Activated T-cell treated with anti-CD3 and anti-CD28 coated beads, Interleukin-2, amount 50 U/mL, for 72 hours (primary cell): ENCODE measurements at places on chromosomes 1 and 21.

GRCh38 chr1:212368073-212368484, 46.6 kb downstream of the PACC1 start:
- H3K4me1 ChIP-seq, result no peaks in the 10 kb centered on the region
- H3K27ac ChIP-seq, result peak overlapping the region; percentile 8
- peaks cover 4% of the 10 kb centered on the region for H3K36me3 ChIP-seq

DNA sequence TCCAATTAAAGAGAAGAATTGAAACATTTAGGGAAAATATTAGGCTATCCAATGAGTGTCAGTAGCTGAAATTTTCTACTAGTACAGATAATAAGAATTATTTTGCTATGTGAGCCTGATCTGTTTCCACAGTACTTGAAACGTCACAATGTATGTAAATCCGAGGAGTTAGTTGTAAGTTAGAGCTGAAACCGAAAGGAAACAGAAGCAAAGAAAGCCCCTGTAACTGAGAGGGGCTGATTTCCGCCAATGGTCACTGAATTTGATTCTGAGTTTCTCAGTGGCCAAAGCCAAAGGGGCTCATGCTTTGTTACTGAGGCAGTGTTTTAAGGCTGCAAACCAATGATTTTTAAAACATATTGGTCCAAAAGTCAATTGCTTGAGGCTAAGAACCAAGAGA, 168.3 kb upstream of the DUSP10 start:
- peaks cover 17% of the 10 kb centered on the region for H3K4me1 ChIP-seq
- H3K27ac ChIP-seq, result no peak overlapping the region
- DNase-seq, result no peak

- DNase-seq, result no peak
- H3K27me3 ChIP-seq, result peaks cover 28% of the 10 kb centered on the region
- H3K36me3 ChIP-seq, result no peaks in the 10 kb centered on the region
- no peak overlapping the region for H3K4me3 ChIP-seq
- no peak overlapping the region for H3K27ac ChIP-seq
These were observed 7.1 kb upstream of the TNR start for GRCh38 chr1:175750366-175751071.

DNA sequence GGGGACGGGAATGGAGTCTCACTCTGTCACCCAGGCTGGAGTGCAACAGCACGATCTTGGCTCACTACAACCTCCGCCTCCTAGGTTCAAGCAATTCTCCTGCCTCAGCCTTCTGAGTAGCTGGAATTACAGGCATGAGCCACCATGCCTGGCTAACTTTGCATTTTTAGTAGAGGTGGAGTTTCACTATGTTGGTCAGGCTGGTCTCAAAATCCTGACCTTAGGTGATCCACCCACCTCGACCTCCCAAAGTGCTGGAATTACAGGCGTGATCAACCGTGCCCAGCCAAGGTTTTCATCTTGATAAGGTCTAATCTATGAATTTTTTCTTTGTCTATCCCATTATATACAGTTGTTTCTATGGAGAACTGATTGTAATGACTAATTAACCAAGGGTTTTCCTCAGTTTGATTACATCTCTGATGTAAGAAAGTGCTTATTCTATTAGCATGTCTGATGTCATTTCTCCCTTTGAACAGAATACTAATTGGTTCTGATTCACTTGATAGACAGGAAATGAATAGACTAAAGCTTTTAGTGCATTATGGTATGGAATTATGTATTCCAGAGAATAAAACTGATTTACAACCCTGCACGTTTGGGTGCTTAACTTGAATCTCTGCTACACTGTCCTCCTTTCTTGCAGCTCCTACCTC, 11.9 kb downstream of the PACC1 start:
- peaks cover 21% of the 10 kb centered on the region for H3K4me1 ChIP-seq
- H3K27me3 ChIP-seq, result no peaks in the 10 kb centered on the region
- DNase-seq, result no peak
- no peak overlapping the region for H3K4me3 ChIP-seq

- peaks cover 31% of the 10 kb centered on the region for H3K27me3 ChIP-seq
- H3K27ac ChIP-seq, result no peak overlapping the region
- no peak for DNase-seq
- no peaks in the 10 kb centered on the region for H3K36me3 ChIP-seq
- H3K4me1 ChIP-seq, result no peaks in the 10 kb centered on the region
These were observed 8.3 kb downstream of the TNNT2 start for GRCh38 chr1:201369209-201369608.

DNA sequence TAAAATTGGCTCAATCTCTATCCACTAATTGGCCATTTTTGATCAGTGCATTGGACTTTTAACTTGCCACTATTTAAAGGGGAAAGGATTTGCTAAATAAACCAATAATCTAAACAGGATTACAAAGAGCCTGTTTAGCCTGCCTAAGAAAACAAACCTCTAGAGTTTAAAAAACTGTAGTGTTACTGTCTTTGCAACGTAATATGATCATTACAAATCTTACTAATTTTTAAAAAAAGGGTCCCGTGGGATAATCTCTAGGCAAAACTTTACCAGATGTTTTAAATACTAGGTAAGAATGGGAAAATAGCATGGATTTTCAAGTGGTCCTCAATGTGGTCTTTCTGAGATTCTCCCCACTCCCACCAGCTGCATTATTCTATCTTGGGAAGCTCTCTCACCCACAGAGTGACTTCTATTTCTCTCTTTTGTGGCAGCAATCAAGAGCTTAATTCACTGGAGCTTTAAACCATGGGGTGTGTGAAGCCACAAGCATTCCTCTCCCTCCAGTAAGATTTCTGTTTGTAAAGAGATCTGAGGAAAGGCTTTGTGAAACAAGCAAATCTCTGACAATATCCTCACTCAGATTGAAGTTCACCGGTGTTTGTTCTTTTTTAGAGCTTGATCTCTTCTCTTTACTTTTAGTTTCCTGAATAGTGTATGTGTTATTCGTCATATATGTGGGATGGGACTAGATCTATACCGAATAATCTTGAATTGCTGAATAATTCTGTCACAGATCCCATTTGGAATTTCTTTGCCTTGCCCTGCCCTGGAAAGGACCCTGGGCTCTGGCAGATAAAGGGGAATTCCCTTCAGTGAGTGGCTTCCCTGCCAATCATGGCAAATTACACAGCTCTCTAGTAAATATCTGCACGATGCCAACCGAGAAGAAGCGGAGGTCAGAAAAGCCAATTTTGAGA, 132.2 kb downstream of the TLR5 start:
- H3K4me3 ChIP-seq, result no peak overlapping the region
- H3K27ac ChIP-seq, result no peak overlapping the region
- DNase-seq, result no peak
- H3K27me3 ChIP-seq, result peaks cover 9% of the 10 kb centered on the region

DNA sequence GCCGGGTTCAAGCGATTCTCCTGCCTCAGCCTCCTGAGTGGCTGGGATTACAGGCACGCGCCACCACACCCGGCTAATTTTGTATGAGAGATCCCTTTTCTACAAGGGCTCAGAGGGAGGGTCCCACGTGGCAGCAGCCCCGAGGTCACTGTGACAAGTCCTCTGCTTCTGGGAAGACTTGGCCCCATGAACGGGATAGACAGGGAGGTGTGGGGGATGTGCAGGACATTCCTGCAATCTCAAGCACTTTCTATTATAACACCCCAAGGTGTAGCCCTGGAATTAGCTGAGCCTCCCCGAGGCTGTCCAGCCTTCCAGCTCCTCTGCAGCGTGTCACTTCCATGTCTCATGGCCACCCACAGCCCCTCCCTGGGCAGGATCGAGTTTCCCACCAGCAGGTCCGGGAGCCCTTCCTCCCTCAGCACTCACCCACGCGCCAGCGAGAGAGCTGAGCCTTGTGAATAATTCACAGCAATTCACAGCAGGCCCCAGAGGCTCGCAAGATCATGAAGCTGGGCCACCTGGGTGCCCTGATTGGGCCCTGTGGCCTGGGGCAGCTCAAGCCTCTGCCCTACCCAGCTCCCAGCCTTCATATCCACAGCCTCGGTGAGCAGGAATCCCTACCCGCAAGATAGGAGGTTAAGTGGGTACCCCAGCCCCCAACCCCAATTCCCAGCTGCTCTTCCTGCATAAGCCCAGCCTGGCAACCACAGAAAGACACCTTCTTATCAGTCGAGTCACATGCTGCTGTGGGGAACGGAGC, 22.8 kb upstream of the RNU1-4 start:
- no peak overlapping the region for H3K4me3 ChIP-seq
- peaks cover 32% of the 10 kb centered on the region for H3K27me3 ChIP-seq
- no peaks in the 10 kb centered on the region for H3K4me1 ChIP-seq

GRCh38 chr1:170765712-170766330, 101.9 kb downstream of the PRRX1 start:
- H3K36me3 ChIP-seq, result no peaks in the 10 kb centered on the region
- H3K27ac ChIP-seq, result no peak overlapping the region
- peaks cover 6% of the 10 kb centered on the region for H3K27me3 ChIP-seq
- DNase-seq, result no peak

- H3K27me3 ChIP-seq, result no peaks in the 10 kb centered on the region
- no peaks in the 10 kb centered on the region for H3K36me3 ChIP-seq
- H3K4me1 ChIP-seq, result no peaks in the 10 kb centered on the region
These were observed 5.0 kb upstream of the PLCH2 start for GRCh38 chr1:2471159-2471471.

DNA sequence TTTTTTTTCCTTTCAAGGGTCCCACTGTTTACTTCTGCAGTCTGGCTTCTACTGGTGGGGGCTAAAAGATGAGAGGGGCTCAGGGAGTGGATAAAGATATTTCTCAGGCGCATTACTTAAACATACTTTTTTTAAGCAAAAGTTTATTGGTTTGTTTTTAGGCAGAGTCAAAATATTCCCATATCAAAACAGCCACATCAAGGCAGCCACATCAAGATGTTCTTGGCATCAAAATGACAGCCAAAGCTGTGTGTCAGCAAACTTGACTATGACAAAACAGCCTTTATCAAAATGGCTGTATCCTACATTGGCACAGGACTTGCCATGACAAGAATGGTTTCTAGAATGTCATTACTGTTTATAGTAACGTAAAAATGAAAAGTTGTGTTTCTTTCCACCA, 22.1 kb upstream of the RASAL2 start:
- no peak overlapping the region for H3K27ac ChIP-seq
- no peaks in the 10 kb centered on the region for H3K27me3 ChIP-seq
- DNase-seq, result no peak
- H3K4me3 ChIP-seq, result no peak overlapping the region
- H3K4me1 ChIP-seq, result no peaks in the 10 kb centered on the region

GRCh38 chr1:198678301-198678836, 39.5 kb downstream of the PTPRC start:
- peak overlapping the region; percentile 97 for H3K27ac ChIP-seq
- peak; percentile 48 for DNase-seq
- H3K27me3 ChIP-seq, result no peaks in the 10 kb centered on the region
- peaks cover 23% of the 10 kb centered on the region for H3K36me3 ChIP-seq

DNA sequence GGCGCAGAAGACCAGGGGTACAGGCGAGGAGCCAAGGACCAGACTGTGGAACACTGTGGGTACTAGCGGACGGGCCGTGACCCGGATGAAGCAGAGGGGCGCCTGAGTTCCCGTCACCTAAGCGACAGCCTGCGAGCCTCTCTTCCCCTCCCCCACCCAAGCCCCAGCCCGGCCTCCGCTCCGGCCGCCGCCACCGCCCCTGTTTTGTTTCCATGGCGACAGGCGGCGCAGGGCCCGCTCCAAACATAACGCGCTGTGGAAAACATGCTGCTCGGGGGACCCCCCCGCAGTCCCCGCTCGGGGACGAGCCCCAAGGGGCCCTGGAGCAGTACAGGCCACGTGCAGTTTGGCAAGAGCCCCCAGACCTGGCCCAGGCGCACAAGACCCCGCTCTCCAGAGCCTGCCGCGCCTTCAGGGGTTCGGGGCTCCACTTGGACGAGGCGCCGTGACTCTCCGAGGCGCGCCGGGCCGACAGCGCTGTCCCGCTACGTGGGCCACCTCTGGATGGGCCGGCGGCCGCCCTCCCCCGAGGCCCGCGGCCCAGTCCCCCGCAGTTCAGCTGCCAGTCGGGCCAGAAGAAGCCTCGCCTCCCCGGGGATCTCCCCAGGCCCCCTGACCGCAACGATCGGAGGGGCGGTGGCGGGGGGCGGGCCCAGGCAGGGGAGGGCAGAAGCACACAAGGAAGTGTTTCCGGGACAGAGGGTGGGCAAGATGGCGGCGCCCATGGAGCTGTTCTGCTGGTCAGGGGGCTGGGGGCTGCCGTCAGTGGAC, at the start of gene MTX1:
MTX1 (plus strand) TSS at position 155 of the 771 bp plus-strand sequence; CDS start at position 265, 110 bp downstream.
- H3K4me1 ChIP-seq, result peaks cover 39% of the 10 kb centered on the region
- no peaks in the 10 kb centered on the region for H3K27me3 ChIP-seq
- peaks cover 2% of the 10 kb centered on the region for H3K36me3 ChIP-seq
- peak within 1 kb of the TSS; percentile 89 for H3K27ac ChIP-seq
- peak within 1 kb of the TSS; percentile 96 for H3K4me3 ChIP-seq
- DNase-seq, result peak; percentile 91

DNA sequence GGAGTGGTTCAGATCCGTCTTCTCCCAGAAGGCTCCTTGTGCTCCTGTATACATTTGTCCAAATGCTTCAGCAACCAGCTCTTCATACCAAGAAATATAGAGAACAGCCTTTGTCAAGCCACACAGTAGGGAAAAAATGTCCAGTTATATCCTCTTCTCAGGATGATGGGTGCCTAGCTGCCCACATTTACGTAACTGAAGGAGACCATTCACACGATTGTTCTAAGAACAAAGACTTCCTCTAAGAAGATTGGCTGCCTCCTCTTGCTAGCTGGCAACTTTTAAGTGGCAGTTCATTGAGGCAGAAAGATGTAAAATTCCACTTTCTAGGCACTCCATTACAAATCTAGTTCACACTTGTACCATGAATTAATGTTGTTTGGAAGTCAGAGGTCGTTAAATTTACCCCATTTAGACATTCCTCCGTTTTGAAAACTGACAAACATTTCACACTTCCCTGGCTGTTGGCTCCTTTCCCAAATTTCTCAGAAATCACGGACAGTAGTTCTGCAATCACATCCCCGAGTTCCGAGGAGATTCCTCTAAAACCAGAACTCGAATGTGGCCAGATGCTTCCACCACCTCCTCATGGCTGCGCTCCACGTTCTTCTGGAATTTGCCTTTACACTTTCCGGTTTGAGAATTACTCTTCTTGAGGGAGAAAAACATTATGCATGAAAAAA, 45.6 kb upstream of the CSF1 start:
- H3K36me3 ChIP-seq, result peaks cover 3% of the 10 kb centered on the region
- H3K4me1 ChIP-seq, result peaks cover 7% of the 10 kb centered on the region
- no peaks in the 10 kb centered on the region for H3K27me3 ChIP-seq
- no peak for DNase-seq

GRCh38 chr1:7469255-7469938, 301.7 kb upstream of the VAMP3 start:
- no peak overlapping the region for H3K4me3 ChIP-seq
- H3K27ac ChIP-seq, result no peak overlapping the region
- no peaks in the 10 kb centered on the region for H3K4me1 ChIP-seq
- H3K36me3 ChIP-seq, result no peaks in the 10 kb centered on the region
- no peaks in the 10 kb centered on the region for H3K27me3 ChIP-seq

DNA sequence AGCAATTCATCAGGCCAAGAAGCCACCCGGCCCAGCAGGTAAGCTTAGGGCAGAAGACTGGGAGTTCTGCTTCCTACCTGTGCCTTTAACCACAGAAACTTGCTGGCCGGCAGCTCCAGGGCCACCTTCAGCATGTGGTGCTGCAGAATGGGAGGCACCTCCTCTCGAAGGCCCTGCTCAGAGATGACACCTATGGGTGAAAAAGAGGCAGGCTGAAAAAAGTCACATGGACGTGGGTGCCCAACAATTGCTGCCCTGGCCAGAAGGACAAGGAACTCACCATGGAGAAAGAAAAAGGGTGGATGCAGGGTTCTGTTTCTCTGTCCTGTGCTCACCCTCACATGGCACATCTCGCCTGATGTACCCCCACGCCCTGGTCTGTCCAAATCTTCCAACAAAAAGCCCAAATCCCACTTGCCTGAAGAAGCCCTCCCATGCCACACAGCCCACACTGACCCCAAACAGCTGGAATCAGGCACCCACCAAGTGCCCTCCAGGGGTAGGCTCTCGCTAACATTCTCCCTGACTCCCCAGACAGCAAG, 33.0 kb downstream of the URB1 start:
- H3K27ac ChIP-seq, result no peak overlapping the region
- peaks cover 10% of the 10 kb centered on the region for H3K36me3 ChIP-seq
- no peaks in the 10 kb centered on the region for H3K27me3 ChIP-seq
- no peak for DNase-seq
- H3K4me3 ChIP-seq, result no peak overlapping the region
- no peaks in the 10 kb centered on the region for H3K4me1 ChIP-seq
